Fibroblast of the aortic adventitia (primary cell): ENCODE measurements at places on chromosomes 7 and 10.

- peak; percentile 25 for DNase-seq
Measured at GRCh38 chr10:69439813-69440506, 11.3 kb upstream of the TSPAN15 start.

DNA sequence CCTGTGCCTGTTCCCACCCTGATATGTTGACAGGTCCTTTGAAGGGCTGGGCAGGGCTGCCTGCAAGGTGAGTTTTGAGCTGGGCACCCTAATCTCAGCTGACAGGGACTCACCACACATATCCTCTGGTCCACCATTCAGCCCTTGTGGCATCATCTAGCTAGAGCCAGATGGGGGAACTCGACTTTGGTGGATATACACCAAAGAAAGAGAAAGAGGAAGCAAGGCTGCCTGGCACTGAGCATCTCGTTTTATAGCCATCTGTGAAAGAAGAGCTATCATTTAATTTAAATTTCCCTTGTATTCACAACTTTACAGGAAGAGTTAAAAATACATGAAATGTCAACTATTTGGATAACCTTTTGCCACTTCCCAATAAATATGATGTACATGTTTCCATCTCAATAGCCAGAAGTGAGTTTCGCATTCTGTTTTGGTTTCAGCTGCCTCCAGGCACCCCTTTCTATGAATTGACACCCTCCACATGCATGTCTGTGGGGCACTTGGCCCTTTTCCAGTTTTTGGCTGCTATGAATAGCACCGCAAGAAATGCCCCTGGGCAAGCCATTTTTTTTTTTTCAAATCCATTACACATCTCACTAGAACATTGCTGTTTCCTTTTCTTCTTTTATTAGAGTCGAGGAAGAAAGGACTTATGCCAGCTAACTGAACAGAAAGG is 22.9 kb upstream of the GRB10 start:
- no peak for DNase-seq

- peak; percentile 19 for DNase-seq
Measured at GRCh38 chr7:105800442-105800841, 76.0 kb downstream of the ATXN7L1 start.

DNA sequence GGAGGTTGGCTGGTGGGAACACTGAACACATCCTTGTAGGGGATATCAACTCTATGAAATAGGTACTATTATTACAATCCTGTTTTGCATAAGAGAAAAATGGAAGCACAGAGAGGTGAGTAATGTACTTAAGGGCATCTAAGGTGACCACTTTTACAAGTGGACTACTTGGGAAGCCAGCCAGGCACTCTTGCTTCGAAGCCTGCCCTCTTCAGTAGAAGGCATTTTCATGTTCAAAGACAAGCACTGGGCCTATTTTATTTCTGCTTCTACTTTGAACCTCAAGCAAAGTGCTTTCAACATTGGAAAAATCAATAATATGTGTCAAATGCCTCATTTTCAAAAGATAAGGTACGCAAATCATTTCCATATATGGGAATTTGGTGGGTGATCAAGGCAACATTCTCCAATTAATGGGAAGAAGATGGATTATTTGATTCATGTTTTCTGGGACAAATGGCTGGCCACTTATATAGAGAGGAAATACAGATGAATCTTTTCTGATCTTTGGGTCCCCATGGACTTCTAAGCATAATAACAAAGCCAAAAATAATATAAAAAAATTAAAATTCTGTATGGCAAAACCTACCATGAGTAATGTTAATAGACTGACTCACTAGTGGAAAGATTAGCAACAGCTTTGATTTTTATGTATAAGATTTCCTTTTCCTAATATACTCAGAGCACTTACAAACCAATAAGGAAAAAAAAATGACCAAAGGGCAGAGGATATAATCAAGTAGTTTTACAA is 270.2 kb downstream of the FRMD4A start:
- DNase-seq, result no peak

DNA sequence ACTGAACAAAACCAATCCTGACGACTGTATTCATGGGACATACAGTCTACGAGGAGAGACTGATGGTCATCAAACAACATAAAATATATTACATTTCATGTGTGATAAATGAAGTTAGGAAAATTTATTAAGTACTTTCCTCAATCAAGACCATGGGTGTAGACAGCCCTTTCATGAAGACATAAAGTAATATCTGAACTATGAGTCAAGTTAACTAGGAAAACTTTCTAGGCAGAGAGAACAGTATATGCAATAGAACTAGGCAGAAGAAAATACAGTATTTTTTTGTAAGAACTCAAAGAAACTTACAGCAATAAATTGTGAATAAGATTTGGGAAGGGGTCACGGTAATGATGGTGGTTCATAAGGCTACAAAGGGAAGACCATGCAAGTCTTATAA is 112.8 kb downstream of the JMJD1C start:
- no peak for DNase-seq

DNA sequence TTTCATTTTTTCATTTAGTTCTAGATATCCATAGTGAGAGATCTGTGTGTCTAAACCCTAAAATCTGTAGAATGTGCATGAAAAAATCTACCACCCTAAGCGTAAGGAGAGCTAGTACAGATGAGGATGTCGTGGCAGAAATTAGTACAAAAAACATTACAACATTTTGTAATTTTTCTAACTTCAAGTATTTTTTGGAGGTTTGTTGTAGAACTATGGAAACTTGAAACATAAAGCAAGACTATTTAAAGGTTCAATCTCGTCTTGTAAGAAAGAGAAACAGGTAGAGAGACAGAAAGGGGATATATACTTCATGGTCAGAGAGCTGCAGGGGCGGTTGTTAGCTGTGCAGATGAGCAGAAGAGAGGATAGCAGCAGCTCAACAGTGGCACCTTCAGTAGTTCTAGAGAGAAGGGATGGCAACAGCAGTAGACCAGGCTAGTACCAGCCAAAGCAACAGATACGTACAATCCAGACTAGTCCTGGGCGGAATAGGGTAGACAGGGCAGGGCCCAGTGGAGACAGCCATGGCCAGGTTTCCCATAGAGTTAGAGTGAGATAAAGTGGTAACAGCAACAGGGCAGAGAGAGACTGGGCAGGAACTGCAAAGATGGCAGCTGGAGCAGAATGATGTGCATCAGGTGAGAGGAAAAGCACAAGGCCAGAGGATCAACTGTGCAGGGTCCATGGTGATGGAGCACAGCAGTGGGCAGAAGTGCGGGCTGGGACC is 145.2 kb downstream of the FRMD4A start:
- DNase-seq, result no peak

GRCh38 chr7:7897949-7898515 is 70.6 kb upstream of the GLCCI1 start:
- DNase-seq, result no peak

DNA sequence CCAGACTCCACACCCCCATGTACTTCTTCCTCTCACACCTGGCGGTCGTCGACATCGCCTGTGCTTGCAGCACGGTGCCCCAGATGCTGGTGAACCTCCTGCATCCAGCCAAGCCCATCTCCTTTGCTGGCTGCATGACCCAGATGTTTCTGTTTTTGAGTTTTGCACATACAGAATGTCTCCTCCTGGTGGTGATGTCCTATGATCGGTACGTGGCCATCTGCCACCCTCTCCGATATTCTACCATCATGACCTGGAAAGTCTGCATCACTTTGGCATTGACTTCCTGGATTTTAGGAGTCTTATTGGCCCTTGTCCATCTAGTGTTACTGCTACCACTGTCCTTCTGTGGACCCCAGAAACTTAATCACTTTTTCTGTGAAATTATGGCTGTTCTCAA is 4.8 kb downstream of the OR2A25 start:
- DNase-seq, result no peak
